ENCODE measurements at places on chromosomes 7 and 10.

- peak; percentile 73 for DNase-seq
Measured at GRCh38 chr10:132711613-132712121, 74.3 kb downstream of the NKX6-2 start.

DNA sequence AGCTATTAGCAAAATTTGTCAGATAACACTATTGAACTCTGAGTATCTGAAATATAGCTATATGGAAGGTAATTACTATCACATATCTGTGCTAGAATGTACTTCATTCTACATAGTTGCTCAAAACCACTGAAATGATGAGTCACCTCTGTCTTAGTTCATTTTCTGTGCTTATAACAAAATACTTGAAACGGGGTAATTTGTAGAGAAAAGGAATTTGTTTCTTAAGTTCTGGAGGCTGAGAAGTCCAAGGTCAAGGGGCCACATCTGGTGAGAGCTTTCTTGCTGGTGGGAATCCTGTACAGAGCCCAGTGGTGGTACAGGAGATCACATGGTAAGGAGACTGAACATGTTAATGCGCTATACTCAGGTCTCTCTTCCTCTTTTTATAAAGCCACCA is 41.9 kb upstream of the TNKS2 start:
- DNase-seq: no peak

- DNase-seq: peak; percentile 48
Measured at GRCh38 chr7:151520419-151521261, 945 bp upstream of the RHEB start.

DNA sequence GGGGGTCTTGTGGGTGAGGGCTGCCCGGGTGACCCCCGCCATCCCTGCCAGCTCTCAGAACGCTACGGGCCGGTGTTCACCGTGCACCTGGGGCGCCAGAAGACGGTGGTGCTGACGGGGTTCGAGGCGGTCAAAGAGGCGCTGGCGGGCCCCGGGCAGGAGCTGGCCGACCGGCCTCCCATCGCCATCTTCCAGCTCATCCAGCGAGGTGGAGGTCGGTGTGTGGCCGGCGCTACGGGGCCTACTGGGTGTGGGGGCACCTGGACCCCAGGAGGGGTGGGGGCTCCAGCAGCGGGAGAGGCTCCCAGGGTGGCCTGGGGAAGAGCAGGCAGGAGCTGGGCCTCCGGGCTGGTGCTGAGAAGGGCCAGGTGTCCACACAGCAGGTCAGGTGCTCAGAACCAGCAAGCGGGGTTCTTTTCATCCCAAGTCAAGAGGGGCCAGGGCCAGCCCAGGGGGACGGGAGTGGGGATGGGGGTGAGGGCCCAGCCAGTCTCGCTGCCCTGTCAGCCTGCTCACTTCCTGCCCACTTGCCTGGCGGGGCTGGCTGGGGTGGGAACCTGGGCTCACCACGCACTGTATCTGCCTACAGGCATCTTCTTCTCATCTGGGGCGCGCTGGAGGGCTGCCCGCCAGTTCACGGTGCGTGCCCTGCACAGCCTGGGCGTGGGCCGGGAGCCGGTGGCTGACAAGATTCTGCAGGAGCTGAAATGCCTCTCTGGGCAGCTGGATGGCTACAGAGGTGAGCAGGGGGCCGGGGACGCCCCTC is 1.6 kb downstream of the CYP2W1 start:
- DNase-seq: no peak

DNA sequence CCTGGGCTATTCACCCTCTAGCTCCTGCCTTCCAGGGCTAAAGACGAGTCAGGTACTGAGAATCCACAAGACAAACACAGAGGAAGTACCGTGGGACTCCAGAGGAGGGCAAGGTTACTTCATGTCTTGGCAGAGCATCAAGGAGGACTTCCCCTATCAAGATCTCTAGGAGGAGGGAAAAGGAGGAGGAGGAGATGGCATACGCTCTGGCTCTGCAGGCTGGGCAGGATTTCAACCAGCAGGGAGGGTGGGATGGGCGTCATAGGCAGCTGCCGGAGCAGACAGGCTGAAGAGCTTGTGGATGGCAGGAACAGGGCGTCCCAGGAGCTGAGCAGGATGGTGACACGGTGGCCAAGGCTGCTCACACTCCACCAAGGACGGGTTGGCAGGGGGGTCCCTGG is 21.3 kb downstream of the MDH2 start:
- DNase-seq: peak; percentile 78

DNA sequence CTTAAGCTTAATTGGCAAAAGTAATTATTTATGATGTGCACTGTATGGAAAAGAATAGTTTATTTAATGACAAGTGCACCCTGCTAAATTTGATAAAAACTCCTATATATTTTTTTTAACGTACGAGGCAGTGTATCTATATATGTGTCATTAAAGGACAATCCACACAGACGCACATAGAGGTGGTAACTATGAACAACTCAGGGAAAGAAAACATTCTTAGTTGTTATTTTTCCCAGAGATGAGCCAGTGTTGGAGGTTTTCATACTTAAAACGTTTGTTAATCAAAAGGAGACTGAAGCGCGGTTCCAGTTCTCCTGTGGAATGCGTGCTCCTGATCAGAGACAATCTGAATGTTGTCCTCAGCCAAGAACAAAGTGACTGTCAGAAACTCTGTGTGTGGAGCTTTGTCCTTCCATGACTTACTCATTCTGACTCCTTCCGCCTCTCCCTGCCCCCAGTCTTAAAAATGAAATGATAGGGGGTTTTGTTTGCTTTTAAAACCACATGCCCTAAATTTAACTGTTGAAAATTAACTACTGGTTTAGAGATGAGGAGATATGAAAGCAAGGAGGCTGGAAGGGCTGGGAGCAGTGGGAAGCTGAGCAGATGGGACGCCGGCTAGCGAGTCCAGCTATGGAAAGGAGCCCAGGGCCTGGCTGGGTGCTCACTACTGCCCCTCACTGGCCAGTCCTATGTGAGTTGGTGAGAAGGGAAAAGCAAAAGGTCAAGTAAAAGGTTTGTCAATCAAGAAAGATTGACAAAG is 99.6 kb downstream of the SVIL start:
- DNase-seq: no peak

DNA sequence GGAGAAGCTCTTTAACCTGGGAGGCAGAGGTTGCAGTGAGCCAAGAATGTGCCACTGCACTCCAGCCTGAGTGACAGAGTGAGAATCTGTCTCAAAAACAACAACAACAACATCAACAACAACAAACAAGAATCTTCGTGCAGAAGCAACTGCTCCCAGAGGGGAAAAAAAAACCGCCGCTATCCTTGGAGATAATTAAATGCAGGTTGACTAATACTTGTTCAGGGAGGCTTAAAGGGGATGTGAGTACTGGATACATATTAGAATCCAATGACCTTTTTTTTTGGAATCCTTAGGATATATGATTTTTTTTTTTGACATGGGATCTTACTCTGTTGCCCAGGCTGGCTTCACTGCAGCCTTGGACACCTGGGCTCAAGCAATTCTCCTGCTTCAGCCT is 89.6 kb upstream of the FAM171A1 start:
- DNase-seq: no peak

DNA sequence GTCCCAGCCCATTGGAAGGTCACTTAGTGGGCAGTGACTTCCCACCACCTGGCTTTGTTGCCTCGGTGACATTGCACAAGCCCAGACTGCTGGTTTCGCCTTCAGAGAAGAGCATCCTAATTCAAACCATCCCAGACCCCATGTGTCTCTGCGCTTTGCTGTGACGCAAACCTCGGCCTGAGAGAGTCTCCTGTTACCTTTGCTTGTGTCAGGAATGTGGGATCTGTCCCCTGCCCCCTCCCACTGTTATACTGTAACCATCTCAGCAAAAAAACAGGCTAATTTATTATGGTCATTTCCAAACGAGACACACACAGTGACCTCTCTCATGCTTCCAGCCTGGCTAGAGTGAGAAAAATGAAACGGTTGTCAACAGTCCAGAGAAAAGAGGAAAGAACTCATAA is 25.0 kb upstream of the AQP1 start:
- DNase-seq: no peak

GRCh38 chr10:108358912-108359311 is 1194.4 kb upstream of the SORCS1 start:
- no peak for DNase-seq

DNA sequence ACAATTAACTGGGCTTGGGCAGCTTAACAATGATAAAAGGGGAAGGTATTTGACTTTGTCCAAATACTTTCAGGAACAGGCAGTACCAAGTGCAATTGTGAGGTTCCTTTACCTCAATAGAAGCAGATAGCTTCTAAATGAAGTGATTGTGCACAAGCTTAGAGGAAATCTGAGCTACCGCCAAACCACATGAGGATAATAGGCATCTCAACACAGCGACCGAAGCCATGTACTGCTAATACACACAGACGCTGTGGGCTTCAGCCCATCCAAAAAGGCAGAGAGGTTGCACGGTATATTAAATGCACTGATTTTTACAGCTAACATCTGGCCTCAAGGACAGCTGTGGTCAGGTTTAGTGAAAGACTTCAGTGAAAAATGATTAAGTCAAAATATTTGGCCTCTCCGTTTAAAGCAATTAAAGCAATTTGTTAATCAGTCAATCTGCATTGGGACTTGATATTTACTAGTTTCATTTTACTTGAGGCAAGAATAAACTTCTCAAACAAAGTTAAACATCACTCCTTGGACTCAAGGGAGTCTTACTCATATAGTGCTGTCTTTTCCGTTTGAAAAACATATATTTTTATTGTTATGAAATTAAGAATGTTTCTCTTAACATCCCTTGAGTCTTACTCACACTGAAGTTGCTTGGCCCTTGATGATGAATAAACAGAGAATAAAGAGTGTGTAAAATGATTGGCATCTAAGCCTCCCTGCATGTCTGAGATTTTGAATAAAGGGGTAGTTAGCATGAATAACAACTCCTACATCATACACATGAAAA is 306.3 kb downstream of the C7orf25 start:
- DNase-seq: no peak

GRCh38 chr10:112510384-112510783 is 63.4 kb downstream of the VTI1A start:
- DNase-seq: no peak

DNA sequence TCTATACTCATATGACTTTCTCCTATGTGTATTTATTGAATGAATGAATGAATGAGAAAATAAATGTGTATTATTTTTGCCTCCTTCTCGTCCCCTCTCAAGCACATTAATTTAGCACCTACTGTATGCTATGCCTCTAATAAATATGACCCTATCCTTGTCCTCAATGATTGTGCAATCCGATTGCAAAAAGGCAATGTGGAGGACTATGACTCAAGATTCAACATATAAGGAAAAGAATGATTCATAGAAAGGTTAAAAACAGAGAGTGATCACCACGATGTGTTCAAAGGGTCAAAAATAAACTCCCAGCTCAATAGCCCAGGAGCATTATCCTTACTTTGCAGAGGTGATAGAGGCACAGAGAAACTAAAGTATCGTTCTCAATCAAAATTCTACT is 322.8 kb upstream of the SORCS1 start:
- no peak for DNase-seq

DNA sequence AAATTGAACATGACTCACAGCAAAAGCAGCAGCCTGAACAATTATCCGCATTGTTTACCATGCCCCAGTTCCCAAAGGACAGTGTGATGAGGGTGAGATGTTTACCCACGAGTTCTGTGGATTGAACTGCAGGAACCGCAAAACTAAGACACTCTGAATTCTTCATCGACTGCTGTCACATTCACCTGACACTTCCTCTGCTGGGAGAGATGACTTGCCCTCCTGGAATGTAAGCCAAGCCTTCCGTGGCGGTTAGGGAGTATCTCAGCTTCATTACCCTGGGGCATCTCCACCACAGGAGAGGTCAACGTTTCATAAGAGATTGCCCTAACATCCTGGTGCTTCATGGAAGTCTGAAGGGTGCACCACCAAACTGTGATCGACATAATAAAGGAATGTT is 374.6 kb upstream of the ADARB2 start:
- DNase-seq: no peak

- DNase-seq: peak; percentile 77
Measured at GRCh38 chr7:40717242-40717641, 582.4 kb downstream of the SUGCT start.

- no peak for DNase-seq
Measured at GRCh38 chr7:117472335-117472734, 7.5 kb upstream of the CFTR start.

DNA sequence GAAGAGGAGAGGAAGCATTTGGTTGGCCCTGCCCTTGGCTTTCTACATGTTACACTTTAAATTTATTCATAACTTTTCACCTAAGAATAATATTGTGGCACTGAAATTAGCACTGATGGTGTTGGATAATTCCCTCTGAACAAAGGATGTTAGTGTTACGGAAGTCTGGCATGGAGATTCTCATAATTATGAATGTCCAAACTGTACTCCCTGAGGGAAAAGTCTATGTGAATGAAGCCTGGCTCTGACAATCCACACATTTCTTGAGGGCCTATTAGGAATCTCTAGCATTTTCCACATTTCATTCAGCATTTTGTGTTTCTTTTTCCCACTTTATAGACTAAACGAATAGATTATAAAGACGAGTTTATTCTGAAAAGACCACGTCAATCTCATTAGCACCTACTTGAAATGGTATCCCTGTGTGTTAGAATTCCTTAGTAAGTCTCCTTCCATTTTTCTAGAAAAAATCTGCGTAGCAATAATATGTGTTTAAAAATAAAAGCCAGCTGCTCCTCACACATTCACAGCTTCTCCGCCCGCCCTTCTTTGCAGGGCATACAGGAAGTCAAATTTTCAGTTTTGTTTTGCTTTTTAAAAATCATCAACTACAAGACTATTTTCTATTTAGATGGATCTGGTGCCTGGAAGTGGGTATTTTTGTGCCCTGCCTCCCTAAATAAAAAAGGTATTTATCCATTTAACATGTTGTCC is 131.8 kb upstream of the PALS2 start:
- no peak for DNase-seq

DNA sequence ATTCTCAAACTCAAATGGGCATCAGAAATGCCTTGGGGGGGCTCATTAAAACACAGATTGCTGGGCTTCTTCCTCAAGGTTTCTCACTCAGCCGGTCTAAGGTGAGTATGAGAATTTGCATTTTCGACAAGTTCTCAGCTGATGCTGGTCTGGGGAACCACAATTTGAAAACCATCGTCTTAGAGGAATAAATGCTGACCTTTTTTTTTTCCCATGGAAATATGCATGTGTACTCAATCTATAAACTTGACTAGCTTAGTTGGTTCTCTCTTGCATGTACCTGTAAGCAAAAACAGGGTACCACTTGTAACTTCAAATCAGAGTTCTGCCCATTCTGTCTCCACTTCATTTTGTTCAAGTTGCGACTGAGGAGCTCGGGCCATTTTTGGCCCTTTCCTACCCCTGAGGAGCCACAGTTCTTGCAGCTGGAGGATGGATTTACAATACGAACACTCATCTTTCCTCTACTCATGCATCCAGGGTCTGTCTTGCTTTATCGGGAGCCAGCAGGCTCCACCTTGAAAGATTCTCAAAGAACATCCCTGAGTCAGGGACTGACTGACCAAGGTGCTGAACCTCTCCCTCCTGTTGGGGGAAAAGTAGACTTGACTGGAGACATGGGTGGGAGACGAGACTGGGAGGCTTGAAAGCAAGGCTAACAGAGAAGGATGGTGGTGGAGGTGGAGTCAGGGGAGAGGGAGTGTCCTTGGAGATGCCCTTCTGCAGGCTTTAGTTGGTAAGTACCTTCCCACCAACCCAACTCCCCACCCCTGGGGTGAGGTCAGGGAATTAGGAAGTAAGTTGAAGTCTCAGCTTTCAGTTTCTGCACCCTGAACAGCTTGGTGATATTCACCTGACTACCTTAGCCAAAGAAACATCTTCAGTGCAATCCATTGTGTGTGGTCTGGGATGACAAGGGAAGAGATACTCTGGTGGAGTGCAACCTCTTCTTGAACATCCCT is 3.7 kb upstream of the MAPK8 start:
- DNase-seq: no peak

GRCh38 chr10:52121688-52122087 is 192.4 kb upstream of the DKK1 start:
- no peak for DNase-seq

All from posterior cingulate gyrus (tissue), 11 donors.